Left cardiac atrium (tissue), 4 donors: ENCODE measurements at places on chromosomes 4 and X.

- no peak for DNase-seq
These were observed 36.1 kb upstream of the CLDN24 start for GRCh38 chr4:183358215-183358755.

GRCh38 chrX:85037114-85037513 is 33.4 kb downstream of the APOOL start:
- no peak for DNase-seq

DNA sequence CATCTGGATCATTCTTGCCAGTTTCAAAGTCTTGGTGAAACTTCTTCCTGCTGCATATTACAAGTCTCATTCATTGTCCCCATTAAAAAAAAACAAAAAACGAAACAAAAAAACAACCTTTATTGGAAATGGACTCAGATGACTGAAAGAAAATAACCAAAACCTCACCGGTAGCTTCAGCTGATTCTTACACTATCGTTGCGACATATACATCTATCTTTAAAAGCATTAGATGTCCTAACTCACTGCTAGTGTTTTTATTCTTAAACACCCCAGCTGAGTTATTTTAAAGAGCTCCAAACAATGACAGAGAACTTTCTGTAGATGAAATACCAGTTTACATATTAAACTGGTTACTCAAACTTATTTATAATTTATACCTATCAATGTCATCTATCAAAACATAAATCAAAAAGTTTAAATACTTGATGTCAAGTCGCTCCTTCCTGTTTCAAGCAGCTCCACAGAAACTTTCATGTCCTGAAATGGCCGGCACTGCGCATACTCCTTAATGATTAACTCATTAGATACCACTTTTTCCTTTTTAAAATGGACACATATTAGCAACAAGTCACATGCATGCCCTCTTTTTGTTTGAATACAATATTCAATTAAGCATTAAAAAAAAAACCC is 87.2 kb downstream of the HPRT1 start:
- DNase-seq, result no peak

- DNase-seq, result no peak
These were observed 76.8 kb upstream of the DDX53 start for GRCh38 chrX:22922961-22923360.

- DNase-seq, result no peak
These were observed 41.8 kb downstream of the QDPR start for GRCh38 chr4:17469931-17470674.

- DNase-seq, result peak; percentile 35
These were observed 112.0 kb upstream of the TBL1X start for GRCh38 chrX:9352694-9353411.

DNA sequence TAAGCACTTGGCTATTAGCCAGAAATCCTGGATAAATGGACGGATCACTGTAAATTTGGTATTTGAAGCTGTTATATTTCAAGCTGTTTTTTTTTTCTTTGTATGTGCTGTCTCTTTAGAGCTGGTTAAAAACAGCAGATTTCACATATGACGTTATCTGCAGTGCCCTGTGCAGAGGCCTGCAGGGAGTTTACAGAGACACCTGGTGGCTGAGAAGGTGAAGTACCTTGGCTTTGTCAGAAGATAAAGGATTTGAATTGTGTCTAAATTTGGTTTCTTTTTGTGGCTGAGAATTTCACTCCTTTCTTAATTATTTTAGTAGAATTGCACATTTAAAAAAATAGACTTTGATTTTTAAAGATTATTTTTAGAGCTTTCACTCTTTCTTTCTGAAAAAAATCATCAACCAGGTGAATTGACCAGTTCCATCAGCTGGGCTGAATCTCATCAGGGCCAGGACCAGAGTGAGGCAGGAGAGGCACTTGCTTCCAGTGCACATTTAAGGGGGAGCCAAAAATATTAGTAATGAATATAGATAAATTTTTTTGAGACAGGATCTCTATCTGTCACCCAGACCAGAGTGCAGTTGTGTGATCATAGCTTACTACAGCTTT is 9.6 kb upstream of the CHRNA9 start:
- DNase-seq, result peak; percentile 33

DNA sequence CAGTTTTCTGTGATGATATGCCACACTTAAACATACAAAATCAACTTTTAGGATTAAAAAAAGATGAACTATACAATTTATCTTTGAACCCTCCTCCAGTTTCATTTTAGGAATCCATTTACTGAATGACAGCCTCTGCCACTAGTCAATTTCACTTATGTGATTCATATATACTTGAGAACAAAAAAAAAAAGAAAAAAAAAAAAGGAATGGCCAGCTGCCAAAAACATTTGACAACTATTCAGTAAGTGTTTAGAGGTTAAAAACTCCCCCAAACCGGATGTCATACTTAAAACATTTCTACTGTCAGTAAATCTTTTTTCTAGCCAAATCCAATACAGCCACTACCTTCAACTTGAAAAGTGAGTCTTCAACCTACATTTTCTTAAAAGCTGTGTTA is 266.7 kb upstream of the MAGEB2 start:
- no peak for DNase-seq

DNA sequence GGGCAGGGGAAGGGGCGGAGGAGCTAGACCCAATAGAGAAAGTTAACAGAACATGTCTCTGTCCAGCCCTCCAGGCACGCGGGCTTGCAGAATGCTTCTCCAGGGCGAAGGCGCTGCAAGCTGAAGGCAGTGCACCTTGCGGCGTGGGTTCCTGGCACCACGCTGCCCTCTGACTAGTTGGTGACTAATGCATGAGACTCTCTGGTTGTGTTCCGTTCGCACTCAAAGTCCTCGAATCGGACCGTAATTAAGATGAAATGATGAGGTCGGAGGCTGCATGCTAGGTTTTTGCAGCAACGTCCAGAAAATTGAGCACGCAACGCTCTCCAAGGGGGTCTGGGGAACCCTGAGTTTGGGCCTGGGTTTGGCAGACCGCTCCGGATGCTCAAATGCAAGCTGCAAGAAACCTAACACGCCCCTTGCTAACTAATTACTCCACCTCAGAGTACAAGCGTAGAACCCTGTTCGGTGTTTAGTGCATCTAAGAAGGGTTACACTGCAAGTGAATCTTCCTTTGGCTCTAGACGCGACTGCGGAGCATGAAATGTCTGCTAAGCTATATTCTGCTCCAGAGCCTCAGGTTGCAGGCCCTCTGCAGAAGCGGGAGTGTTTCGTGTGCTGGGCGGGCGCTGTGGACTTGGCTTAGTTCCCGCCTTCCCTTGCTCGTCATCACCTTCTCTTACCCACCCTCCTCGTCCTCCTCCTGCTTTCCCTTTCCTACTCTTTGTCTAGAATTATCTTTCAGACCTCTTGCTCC is 57.1 kb upstream of the NKAP start:
- no peak for DNase-seq

- DNase-seq, result no peak
These were observed 999 bp downstream of the ZNF518B start for GRCh38 chr4:10456260-10456594.

DNA sequence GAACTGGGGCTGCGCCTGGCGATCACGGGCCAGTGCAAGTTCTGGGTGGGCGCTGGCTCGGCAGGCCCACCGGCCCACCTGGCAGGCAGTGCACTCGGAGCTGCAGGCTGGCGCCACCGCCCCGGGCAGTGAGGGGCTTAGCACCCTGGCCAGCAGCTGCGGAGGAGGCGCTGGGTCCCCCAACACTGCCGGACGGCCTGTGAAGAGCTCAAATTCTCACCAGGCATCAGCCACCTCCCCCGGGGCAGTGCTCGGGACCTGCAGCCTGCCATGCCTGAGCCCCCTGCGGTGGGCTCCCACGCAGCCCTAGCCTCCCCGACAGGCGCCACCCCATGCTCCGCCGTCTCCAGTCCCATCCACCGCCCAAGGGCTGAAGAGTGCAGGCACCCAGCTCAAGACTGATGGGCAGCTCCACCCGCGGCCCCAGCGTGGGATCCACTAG is 7.1 kb upstream of the ZNF330 start:
- DNase-seq, result no peak

- DNase-seq, result no peak
These were observed 1.8 kb upstream of the TMEM128 start for GRCh38 chr4:4249866-4250265.

DNA sequence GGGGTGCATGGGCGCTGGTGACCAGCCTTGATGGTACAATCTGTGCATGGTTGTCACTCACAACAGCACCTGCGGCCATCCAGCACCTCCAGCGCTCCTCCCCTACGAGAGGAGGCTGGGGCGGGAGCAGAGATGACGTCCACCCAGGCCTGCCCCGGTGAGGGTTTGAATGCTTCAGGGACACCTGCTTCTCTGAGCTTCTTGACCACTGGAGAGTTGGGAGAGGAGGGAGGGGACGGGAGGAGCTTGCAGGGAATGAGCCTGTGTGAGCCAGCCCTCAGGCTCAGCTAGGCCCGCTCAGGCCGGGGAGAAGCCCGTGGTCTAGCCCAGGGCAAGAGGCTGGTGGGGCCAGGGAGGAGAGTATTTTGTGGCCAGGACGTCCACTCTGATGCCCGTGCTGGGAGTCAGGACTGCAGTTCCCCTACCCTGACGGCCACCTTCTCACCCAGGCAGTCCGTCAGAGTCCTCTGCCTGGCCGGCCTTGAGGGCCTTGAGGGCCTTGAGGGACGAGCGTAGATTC is 59.2 kb downstream of the CPZ start:
- no peak for DNase-seq

DNA sequence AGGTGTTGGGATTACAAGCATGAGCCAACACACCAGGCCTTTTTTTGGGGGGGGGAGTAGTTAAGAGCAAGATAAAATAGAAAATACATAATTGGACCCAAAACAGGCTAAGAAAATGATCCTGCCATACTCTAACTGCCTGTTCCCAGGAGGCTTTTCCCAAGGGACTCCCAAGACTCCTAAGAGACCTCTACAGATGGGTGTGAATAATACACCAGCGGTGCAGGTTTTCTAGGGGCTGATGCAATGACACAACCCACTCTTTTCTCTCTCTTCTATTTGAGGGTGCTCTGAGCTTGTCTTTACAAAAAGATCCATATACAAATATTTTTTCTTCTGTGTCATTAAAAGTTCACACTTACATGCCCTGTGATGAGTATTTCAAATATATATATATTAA is 116.9 kb downstream of the RASL11B start:
- no peak for DNase-seq

GRCh38 chr4:24032371-24032989 is 142.6 kb upstream of the PPARGC1A start:
- DNase-seq, result no peak

DNA sequence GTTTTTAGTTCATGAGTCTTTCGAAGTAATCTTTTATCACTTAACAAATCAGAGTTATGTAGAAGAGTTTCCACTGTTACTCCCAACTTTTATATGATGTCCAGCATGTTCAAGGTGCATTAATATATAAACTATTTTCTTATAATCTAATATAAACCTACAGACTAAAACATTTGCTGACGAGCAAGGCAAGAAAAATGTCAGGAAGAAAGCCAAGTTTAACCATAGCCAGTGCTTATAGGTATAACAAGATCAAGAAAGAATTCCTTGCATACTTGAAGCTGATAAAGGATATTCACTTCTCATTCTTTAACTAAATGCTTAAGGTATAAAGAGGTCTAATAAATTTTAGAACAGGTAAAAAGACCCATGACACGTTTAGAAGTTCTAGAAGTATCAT is 167.7 kb downstream of the NPNT start:
- DNase-seq, result no peak

DNA sequence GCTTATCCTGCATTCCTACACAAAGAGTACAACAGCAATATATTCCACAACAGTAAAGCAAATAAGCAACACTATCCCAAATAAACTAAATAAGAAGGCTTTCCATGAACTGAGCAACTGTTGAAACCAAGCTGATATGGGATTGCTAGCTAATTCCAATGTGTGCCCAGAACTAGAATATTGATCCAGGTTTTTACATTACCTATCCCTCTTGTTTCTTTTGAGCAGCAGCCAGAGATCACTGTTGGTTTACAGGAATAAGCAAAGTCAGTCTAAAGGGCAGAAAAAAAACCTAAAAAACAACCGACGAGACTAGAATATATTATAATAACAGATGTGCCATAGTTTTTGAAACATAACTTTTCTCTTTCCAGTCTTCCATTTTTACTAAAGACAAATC is 22.4 kb upstream of the ADH4 start:
- no peak for DNase-seq

GRCh38 chr4:71469541-71469940 is 130.7 kb downstream of the SLC4A4 start:
- no peak for DNase-seq

DNA sequence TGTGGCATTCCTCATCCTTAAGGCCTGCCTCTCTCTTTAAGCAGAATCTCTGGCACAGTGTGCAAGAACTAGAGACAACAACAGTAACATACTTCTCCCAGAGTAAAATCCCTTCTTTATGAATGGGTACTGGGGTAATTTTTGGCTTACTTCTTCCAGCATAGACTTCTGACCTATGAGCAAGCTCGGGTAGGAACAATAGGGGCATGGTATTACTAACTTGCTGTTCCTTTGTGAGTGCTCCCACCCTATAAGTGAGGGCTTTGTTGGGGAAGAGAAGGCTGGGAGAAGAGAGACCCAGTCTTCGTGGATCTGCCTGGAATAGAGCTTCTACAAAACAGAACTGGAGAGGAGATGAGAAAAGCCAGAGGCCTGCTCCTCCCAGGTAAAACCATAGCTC is 30.2 kb downstream of the CLDN2 start:
- no peak for DNase-seq

DNA sequence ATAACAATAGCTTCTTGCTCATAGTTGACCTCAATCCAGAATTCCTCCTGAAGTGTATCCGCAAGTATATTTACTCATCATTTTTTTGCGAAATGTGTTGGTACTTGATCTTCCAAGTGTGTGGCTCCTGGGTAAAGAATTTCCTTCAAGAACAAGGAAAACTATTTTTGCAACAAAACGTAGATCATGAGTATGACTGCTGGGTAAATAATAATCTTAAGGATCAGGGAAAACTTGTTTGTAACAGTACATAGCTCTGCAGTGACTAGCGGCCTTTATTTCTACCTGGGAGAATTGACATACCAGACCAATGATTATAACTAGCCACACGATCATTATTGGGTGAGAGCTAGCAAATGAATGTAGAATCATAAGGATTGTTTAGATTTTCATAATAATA is 1311.7 kb downstream of the ARAP2 start:
- no peak for DNase-seq

GRCh38 chrX:132612821-132613564 is 124.2 kb upstream of the MBNL3 start:
- DNase-seq, result peak; percentile 47

DNA sequence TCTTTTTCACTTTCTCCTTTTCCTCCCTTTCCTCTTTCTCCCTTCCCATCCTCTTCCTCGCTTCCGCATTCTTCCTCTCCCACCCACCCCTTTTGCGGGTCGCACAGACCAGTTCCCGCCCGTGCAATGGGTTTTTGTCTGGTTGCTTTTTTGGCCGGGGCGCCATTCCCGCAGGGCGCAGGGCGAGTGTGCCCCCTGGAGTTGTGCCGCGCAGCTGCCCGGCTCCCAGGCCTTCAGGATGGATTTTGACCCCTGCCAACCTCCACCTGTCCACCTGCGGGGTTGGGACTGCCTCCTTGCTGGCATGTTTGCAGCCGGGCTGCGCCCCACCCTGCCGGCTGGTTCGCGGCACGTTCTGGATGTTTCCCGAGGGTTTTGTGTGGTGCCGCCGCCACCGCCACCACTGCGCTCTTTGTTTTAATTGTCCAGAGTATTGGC is 578 bp upstream of the SEL1L3 start:
- DNase-seq, result no peak

- no peak for DNase-seq
These were observed 265.7 kb downstream of the RAB28 start for GRCh38 chr4:13218326-13218958.

GRCh38 chr4:33715841-33716395 is 2528.4 kb downstream of the ARAP2 start:
- DNase-seq, result no peak

- DNase-seq, result no peak
These were observed 13.2 kb downstream of the DGKQ start for GRCh38 chr4:960140-960635.

GRCh38 chrX:119105826-119106225 is 21.8 kb downstream of the KIAA1210 start:
- no peak for DNase-seq
